ENCODE measurements at places on chromosomes 7 and 10.

GRCh38 chr10:95845411-95845810 is 62.4 kb upstream of the CC2D2B start:
- DNase-seq: no peak

GRCh38 chr10:14571866-14572507 is 202.7 kb downstream of the FAM107B start:
- peak; percentile 57 for DNase-seq

GRCh38 chr7:68865351-68866199 is 732.7 kb upstream of the AUTS2 start:
- DNase-seq: no peak

GRCh38 chr7:158996214-158997109 is 140.1 kb downstream of the DYNC2I1 start:
- no peak for DNase-seq

DNA sequence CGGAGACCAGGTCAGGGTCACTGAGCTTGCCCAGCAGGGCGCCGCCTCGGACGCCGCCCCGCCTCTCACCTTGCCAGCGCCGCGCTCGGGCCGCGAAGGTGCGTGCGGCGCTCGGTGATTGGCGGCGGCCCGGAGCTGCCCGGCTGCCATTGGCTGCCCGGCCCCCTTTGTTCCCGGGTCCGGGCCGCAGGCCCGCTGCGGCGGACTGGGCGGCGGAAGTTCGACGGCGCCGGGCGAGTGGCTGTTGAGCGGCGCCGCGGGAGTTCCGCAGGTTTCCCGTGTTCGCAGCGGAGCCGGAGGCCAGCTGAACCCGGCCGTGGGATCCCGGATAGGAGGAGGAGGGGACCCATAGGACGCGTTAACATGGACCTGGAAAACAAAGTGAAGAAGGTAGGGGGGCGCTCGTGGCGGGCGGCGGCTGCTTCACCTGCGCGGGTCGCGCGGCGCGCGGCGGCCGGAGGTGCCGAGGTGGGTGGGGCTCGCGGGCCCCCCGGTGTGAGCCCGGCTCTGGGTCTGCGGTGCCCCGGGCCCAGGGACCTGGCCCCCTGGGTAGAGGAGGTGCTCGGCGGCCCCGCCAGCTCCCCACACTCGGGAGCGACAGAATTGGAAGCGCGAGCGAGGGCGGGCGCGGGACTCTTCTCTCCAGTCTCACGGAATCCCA is at the start of gene TES:
TES (plus strand) TSS at position 195 of the 661 bp plus-strand sequence; CDS start at position 364, 169 bp downstream.
- peak; percentile 26 for DNase-seq

DNA sequence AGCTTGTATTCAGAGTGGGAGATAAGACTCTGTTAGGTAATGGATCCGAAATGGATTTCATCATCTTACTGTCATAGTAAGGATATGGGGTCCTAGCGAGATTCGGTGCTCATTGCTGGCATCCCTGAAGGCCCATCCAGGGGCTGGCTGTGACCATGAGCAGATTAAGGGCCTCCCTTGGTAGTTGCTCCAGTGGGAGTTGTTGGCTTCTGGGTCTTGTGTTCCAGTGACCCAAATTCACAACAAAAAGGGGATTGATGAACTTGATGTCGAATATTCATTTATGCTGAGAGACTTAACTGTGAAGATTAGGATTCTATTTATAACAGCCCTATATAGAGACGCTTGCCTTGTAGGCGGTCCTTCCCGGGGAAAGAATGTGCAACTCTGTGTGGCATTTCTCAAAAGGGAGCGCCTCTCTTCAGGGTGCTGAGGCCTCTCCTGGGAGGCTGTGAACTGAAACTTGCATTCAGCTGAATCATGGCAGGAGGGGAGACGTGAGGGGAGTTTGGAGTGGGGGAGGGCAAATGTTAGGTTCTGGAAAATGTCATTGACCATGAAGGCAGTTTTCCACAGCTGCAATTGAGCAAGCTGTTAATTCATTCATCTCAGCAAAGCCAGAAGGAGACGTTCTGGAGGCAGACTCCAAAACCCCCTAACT is 233.1 kb upstream of the FZD8 start:
- DNase-seq: no peak

DNA sequence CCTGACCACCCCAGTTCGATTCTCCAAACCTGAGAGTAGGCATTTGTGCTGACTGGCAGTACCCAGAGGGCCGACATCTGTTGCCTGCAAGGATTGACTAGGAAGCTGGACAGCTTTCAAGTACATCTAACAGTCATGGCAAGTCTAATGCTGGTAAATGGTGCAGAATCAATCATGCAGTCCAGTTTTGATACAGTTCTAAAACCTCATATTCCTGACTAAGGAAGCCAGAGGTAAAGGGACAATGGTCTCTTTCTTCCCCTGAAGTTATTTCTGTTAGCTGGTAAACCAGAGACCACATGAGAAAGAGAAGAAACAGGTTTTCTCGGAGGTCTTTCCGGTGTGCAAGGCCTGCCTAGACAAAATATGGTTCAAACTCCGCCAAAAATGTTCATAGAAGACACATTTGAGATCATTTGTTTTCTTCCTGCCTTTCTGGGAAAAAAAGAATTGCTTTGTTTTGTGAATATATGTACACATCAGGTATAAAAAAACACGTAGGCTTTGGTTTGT is 97.1 kb downstream of the WDR37 start:
- DNase-seq: no peak

DNA sequence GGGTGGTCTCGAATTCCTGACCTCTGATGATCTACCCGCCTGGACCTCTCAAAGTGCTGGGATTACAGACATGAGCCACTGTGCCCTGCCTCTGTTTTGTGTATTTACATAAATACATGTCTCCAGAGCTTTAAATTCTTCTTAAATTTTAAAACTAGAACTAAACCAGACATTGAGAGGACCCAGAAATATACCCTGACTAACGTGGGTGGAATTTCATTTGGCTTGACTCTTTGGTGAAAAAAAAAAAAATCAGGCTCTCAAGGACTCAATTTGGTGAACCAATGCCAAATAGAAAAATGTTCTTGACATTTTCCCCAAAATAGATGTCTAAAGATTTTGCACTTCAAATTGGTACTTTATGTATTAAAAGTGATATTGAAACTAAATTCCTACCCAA is 16.6 kb upstream of the FAS start:
- no peak for DNase-seq

DNA sequence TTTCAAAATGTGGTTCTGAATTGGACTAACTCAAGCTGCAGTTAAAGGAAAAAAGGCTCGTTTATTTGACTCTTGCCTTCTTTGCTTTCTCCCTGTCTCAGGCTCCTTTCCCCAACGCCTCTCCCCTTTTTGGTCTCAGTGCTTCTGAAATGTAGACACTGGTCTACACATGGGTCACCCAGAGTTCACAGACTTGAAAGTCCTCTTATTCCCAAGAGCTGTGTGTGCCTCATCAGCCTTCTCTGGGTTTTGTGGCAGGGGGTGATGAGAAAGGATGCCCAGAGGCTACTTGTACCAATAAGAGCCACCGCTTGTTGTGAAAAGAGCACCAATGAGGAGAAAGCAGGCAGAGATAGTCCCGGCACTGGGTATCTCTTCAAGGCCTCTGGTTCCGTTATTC is 125.7 kb downstream of the BICC1 start:
- DNase-seq: no peak

DNA sequence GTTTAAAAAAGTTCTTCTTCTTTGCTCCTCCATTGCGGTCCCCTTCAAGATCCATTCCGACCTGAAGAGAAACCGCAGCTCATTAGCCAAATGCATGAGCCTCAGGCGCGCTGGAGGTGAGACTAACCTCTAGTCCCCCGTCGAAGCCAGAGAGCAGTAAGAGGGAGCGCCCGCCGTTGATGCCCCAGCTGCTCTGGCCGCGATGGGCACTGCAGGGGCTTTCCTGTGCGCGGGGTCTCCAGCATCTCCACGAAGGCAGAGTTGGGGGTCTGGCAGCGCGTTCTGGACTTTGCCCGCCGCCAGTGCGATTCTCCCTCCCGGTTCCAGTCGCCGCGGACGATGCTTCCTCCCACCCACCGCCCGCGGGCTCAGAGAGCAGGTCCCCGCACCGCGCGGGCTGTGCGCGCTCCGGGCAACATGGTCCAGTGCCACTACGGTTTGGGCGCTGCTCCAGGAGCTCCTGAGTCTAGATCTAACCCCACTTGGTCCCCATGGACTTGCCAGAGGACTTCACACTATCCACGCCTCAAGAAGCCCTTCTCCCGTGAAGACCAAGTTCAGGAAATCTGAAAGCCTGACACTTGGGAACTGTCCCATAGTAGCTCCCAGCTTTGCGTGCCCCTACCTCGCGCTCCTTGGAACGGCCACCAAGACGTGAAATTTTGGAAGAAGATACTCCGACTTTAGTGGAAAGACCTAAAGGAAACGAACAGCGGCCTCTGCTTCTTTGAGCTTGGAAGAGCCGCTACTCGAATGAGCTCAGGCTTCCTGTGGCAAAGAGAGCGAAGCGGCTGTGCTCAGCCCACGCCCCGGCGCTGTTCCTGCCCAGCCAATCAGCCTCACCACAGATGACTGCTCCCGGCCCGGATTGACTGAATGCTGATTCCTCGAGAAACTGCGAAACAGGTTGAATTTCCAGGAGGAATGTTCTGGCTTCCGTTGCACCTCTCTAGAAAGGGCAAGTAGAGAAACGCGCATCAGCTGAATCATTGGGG is at the start of gene ABCB1:
ABCB1 (minus strand) TSS at position 755 of the 995 bp plus-strand sequence; CDS start at position 55, 700 bp downstream.
- DNase-seq: peak; percentile 7

- DNase-seq: no peak
Observed at GRCh38 chr10:102537367-102537766, 33.6 kb downstream of the SUFU start.

DNA sequence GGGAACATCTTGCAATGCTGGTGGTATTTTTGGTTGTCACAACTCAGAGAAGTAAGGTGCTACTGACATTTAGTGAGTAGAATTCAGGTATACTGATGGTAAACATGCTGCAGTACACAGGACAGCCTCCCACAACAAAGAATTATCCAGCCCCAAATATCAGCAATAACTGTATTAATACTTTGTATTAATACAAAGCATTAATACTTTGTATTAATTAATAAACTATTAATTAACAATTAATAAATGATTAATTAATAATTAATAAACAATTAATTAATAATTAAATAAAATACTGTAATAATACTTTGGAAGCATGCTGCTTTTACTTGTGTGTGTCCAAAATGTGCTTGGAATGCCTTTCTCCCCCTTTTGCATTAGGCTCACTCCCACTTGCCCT is 62.5 kb downstream of the ZNF92 start:
- no peak for DNase-seq

GRCh38 chr7:128868624-128869137 is 6.0 kb downstream of the ATP6V1F start:
- no peak for DNase-seq

GRCh38 chr10:77799352-77799751 is 127.2 kb downstream of the DLG5 start:
- DNase-seq: no peak

DNA sequence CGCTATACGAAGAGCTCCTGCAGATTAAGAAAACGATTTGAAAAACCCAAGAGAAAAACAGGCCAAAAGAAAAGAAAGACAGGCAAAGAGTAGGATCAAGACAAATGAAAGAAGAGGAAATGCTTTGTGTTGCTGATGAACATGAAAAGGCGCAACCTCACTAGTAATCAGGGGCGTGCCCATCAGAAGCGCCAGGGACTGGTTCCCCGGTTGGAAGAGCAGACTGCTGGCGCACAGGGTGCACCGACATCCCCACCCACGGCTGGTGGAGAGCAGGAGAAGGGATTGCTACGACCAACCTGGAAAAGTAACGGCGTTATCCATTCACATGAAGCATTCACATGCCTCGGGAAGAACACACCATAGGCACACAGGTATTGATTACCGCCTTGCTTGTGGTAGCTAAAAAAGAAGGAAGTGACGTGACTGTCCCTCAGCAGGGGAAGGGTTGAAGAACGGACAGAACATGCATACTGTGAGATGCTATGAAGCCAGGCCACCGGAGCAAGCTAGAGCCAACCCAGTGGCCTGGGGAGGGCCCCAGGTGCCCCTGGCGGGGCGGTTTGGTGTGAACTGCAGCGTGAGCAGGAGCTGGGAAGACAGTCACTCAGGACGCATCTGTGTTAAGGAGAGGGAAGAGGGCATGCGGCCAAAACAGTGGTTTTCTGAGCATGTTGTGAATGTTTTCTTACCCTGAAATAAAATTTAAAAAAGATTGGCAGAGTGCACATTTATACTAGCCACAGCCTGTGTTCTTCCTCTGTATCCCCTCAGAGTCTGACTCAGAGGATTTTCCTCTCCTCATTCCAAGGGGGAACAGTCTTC is 18.3 kb downstream of the AGAP3 start:
- DNase-seq: no peak

DNA sequence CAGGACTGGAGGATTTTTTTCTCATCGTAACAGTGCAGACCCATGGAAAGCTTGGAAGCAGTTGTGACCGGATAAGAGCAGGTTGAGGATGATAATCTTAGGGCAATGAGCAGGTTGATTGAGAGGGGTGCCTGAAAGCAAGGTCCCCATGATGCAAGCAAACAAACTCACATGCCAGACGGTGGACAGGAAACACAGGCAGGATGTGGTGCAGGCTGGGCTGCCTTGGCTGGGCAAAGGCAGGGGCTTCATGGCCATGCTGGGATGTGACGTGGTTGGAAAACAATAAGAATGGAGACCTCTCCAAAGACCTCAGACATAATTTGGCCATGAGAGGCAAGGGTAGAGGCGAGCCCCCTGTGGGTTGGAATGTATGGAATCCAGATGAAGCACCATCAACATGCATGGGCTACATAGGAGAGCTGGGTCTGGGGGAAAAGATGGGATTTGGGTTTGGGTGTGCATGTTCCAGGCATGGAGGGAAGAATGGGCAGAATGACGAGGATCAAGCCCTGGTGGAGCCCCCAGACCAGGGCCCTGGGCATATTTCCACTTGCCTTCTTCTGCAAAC is 58.3 kb downstream of the IKZF1 start:
- peak; percentile 41 for DNase-seq

DNA sequence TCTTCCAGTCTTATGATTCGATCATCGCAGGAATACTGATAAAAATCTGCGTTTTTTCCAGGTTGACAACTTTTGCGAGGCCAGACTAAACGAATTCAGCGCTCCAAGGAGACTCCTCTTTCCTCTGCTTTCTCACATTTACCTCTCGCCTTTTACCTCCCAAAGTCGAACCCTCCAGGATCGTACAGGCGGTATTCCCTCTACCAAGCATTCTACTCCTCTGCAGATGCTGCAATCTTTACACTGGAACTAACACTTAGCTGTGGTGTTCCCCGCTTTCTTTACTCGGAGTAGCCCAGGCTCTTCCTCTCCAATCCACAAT is 449 bp downstream of the NUDT5 start:
- DNase-seq: no peak

GRCh38 chr7:112122798-112123197 is 83.4 kb downstream of the DOCK4 start:
- DNase-seq: no peak
